IMR-90 (cell line): ENCODE measurements at places on chromosomes 1 and 21. TPM values are rescaled to one million over a fixed set of nuclear protein-coding genes. Genes with fewer than 3 reads are reported as not detected.

The PLXNA2 gene
- 0.56 and 0.72 TPM in 2 replicates for total RNA-seq

The ANKRD45 gene
- under 0.01 TPM in 1 of 2 replicates, not detected in the other for total RNA-seq

The B3GALT6 gene
- 12.2 and 18.3 TPM in 2 replicates for total RNA-seq

The TMPRSS15 gene
- total RNA-seq: not detected in 2 replicates

The NBPF4 gene
- not detected in 2 replicates for total RNA-seq

The BSND gene
- total RNA-seq: not detected in 2 replicates
